ENCODE measurements at places on chromosomes 13 and 19.

- DNase-seq = no peak
Observed at GRCh38 chr19:43798546-43799409, 3.5 kb downstream of the LYPD5 start.

- DNase-seq = no peak
Observed at GRCh38 chr19:58380037-58380661, 681 bp downstream of the ZNF837 start.

GRCh38 chr19:32129141-32129540 lies 216.3 kb upstream of the ZNF507 start:
- no peak for DNase-seq

- no peak for DNase-seq
Observed at GRCh38 chr13:33218020-33218419, 67.5 kb downstream of the STARD13 start.

DNA sequence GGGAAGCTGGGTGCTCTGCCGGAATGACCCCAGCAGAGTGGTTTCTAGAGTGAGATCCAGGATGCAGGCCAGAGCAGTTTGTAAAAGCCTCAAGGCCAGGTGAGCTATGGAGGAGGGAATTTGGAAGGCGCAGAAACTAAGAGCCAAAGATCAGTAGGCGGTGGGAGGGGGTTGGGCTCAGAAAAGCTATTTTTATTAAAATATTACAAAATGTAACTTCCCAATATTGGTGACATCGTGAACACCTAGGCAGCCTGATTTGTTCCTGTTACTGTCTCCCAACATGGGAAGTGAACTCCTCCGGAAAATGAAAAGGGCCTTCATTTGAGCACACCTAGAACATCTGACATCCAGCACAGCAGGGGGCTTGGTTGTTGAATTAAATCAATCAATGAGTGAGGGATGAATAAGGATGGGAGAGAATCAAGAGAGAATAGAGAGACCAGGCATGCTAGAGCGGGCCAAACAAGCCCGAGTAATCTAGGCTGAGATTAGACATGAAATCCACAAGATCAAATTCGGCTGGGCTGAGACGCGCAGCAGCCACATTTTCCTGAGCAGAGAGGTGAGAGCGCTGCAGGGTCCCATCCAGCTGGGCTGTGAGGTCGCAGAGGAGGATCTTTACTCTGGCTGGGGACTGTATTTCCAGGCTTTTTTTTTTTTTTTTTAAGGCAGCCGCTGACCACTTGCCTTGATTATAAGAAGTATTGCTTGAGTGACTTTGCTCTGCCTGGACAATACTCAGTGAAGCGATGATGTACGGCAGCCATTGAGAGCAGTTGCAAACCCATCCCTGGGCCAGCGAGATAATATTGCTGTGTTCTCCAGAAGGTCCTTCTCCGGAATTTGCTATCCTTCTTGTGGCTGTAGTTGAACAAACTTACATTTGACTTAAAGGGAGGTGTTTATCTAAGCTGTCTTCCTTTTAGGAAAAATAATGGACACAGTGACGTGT lies 178.0 kb upstream of the KL start:
- no peak for DNase-seq

DNA sequence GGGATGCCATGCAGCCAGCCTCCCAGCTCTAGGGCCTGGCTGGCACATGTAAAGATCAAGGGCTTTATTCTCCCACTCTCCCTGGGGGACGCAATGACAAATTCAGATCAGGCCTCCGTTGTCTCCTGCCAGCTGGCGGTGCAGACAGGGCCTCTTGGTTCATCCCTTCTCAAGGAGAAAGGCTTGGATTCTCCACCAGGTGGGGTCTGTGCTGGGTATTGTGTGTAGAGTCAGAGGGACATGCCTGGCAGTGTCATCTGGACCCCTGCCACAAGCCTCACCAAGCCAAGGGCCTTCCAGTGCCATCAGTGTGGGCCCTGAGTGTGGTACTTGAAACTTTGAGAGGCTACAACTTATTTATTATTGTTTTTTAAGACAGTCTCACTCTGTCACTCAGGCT lies 8.4 kb upstream of the PTPRS start:
- no peak for DNase-seq

GRCh38 chr13:109680288-109680687 lies 106.1 kb downstream of the IRS2 start:
- DNase-seq = no peak

GRCh38 chr13:51785712-51786424 lies 18.1 kb downstream of the DHRS12 start:
- DNase-seq = no peak

- DNase-seq = no peak
Observed at GRCh38 chr13:86848716-86849115, 822.5 kb upstream of the SLITRK5 start.

- no peak for DNase-seq
Observed at GRCh38 chr13:113077953-113078901, 27.4 kb upstream of the F7 start.

DNA sequence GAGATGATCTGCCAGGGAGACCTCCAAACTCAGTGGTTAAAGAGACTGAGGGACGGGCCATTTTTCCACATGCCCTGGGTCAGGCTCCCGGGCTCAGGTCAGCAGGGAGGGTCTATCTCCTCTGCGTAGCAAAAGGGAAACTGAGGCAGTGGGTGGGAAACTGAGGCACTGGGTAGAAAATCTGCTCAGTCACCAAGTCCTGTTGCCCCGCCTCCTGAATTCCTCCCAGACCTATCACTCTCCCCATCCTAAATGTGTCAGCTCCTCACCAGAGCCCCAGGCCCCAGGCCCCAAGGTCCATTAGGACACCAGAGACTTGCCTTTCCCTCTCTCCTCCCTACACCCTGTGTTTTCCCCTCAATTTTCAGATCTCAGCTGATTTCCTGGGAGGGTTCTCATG lies 2.4 kb downstream of the CD320 start:
- peak; percentile 2 for DNase-seq

DNA sequence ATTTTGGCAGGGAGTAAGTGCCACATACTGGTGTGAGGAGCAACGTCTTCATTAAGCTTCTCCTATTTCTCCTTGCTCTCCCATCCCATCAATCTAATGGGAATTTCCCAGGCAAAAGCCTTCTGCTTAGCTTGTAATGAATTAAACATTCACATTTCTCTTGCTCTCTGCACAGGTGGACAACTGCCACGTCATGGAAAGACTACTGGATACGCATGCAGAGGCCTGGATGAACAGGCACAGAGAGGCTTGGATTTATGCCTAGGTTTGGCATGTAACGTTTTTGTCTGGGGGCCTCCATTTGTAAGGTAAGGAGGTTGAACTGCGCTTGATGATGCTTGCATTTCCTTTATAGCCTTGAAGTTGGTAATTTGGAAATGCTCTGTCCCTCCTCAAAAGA lies 374.8 kb downstream of the KLF12 start:
- no peak for DNase-seq

GRCh38 chr13:21326155-21327031 lies 132.7 kb downstream of the ZDHHC20 start:
- no peak for DNase-seq

GRCh38 chr19:30529876-30530275 lies 157.7 kb downstream of the ZNF536 start:
- DNase-seq = no peak

DNA sequence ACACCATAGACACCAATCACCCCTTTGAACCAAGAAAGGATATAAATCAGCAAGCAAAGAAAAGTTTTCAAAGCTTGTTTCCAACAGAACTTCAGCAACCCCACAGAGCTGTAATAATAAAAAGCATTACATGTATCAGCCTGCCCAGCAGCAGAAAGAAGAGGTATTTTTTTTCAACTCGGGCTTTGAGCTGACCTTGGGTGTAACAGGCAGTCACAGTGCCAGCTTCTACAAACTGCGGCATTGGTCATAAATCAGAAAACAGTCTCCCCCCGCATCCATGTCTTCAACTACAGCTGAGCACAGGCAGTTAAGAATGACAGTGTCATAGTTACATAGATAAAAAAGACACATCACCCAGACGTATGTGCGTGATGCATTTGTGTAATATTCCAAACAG lies 671.0 kb upstream of the SLITRK1 start:
- DNase-seq = no peak

- no peak for DNase-seq
Observed at GRCh38 chr19:7900931-7901330, 2.7 kb upstream of the MAP2K7 start.

DNA sequence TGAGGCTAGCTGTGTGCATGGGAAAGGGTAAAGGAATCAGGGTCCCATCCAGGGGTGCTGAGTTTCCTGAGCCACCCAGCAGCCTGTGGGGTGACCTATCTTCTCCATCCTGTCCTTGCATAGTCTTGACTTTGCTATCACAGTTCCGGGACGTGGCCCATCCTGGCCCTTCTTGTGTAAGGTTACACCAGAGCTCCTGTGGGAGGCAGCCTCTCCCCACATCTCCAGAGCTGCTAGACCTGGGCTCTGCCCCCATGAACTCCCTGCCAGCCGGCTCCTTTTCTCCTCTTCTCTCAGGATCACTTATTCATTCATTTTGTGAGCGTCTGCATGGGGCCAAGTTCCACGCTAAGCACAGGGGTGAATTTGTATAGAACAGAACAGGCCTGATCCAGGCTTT lies 238.9 kb downstream of the TSHZ3 start:
- no peak for DNase-seq

DNA sequence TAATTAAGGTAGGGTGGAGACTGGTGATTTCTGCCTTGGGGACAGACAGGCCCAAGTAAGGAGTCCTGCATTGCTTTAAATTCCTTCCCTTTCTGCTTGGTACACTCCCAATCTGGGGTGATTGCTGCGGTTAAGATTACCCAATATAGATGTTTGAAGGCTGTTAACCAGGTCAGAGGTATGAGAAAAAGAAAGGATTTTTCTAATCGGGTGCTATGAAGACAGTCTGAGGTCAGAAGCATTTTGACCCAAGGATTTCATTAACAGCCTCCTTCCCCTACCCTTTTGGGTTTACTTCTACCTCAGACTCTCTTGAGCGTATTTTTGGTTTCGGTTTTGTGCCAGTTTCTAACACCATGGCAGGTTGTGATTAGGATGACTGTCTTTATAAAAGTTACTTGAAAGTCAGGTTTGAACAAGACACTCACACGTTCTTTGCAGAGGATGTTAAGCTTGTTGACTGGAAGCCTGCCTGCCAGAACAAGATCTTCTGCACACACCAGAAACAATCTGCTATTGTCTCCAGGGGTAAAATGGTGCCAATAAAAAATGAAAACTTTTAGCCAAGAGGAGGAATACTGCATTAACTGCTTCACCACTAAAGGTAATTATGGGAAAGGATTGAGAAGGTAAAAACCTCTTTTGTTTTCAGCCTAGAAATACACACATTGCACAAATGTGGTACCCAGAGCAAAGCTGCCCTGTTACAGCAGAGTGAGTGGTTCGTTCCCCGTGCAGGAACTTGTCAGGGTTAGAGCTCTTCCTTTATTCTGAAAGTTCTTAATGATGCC lies 108.8 kb downstream of the NDFIP2 start:
- DNase-seq = no peak

- no peak for DNase-seq
Observed at GRCh38 chr13:111114362-111115060, 599 bp upstream of the ARHGEF7 start.

GRCh38 chr13:48542581-48543341 lies 9.9 kb upstream of the RCBTB2 start:
- DNase-seq = no peak

DNA sequence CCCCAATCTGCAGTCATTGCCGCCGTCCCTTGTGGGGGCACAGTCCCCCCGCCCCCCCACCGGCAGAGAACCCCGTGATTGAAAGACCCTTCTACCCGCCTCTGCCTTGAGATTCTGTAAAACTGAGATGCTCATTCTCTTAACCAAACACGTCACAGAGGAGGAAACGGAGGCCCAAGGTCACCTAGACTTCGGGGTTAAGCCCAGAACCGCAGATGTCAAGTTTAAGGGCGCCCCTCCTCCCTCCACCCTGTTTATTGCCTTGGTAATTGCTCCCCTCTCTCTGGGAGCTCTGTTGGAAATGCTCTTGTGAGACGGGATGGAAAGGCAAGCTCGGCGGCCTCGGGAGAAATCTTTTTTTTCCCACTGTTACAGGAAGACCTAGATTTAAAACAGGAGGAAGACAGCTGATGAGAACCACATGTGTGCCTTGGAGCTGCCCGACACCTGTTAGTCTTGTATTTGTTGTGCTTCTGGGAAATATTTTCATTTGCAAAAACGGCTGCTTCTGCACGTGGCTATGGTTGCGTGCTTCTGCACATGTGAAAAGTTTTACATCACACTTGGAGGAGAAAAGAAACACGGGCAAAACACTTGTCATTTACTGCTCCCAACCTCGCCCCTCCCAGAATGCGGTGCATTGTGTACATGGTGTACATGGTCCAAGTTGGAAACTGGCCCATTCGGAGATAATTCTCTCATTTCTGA lies 1.1 kb upstream of the MED26 start:
- DNase-seq = no peak

- DNase-seq = no peak
Observed at GRCh38 chr19:3039641-3040077, 10.6 kb upstream of the TLE2 start.

Data from T-helper 1 cell (primary cell).